ENCODE measurements at places on chromosomes 13 and 19. TPM values are rescaled to one million over a fixed set of nuclear protein-coding genes. Genes with fewer than 3 reads are reported as not detected.
A peak's percentile ranks its signal among the peaks of the same experiment; 100 is the strongest.

The OVOL3 gene
- not detected for total RNA-seq

The B3GNT8 gene
- total RNA-seq: not detected

The RASGRP4 gene
- not detected for total RNA-seq

The GAPDHS gene
- not detected for total RNA-seq

The FXYD5 gene
- total RNA-seq: 113 TPM

The ZNF550 gene
- 6.9 TPM for total RNA-seq

The BRME1 gene
- total RNA-seq: 2.9 TPM

DNA sequence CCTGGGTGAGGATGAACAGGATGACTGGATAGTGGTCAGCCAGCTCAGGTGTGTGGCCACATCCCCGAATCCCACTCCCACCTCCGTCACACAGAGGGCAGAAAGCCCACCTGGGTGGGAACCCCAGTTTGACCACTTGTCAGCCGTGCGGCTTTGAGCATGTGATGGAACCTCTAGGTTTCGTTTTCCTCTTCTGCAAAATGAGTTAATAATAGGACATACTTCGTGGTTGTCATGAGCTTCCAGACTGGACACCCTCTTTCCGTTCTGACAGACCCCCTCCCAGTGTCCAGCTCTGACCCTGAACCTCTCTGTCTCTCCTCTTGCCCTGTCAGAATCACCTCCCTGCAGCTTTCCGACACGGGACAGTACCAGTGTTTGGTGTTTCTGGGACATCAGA is 1.8 kb downstream of the AXL start:
- DNase-seq: no peak

DNA sequence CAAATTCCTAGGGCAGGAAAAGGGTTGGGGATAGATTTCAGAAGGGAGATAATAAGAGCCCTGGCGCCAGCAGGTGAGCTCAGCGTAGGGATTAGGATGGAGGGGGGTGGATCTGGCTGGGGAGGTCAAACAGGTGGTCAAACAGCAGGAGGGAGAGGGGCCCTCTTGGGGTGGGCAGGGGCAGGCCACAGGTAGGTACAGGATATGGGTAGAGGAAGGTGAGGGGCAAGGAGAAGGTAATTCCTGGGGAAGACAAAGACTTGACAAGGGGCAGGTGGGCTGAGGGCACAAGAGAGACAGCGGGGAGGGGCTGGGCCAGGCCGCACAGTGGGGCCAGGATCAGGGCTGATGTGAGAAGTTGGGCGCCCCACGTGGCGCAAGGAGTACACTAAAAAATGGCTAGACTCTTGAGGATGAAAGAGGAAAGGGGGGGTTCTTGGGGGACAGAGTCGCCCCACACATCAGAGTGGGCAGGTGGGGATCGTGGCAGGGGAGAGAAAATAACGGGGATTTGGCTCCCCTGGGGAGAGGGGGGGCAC is 713 bp downstream of the KRI1 start:
- DNase-seq: no peak

GRCh38 chr19:3801412-3802096 is 15.4 kb upstream of the MATK start:
- DNase-seq: no peak

GRCh38 chr19:46132508-46133100 is 8.1 kb upstream of the IGFL3 start:
- DNase-seq: no peak

DNA sequence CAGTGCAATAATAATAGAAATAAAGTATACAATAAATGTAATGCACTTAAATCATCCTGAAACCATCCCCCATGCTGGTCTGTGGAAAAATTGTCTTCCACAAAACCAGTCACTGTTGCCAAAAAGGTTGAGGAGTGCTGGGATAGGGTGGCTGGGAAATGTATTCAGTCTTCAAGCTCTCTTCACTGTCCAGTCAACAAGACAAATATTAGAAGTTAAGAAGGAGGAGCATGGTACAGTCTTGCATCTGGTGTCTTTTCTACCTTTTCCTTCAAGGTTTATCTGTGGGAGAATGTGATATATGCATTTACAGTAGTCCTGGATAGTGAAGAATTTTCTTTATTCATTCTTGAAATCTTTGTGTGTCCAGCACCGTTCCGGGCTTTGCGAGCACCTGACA is 203.4 kb downstream of the GPC5 start:
- no peak for DNase-seq

DNA sequence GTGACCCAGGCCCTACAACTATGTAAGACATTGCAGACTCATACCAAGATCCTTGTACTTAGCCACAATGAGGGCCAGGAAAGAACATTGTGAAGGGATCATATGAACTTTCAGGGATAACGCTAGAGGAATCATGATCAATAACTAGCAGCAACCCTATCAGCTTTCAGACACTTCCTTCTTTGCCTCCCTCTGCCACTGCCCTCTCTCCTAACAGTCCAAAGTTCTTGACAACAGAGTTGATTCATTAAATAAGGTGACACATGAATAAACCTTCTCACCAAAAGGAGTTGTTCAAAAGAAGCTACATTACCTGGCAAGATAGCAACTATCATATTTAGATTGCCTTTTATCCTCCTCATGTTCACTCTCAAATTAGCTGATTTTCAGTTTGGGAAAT is 272.2 kb upstream of the DACH1 start:
- DNase-seq: no peak

- no peak for DNase-seq
These were observed 600 bp upstream of the HMGB1 start for GRCh38 chr13:30466358-30466714.

DNA sequence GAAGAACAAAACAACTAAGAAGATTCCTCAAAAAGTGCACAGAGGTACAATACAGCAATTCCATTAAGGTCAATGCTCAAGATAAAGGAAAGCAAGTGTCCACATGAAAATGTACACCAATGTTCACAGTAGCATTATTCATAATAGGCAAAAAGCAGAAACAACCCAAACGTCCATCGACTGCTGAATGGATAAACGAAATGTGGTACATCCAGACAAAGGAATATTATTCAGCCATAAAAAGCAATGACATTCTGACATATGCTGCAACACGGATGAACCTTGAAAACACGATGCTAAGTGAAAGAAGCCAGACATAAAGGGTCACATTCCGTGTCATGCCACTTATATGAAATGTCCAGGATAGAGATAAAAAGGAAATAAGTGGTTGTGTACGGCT is 29.3 kb downstream of the SLC7A1 start:
- no peak for DNase-seq

GRCh38 chr13:109024611-109025010 is 395.2 kb downstream of the MYO16 start:
- DNase-seq: no peak

GRCh38 chr13:26202365-26202972 is 19.6 kb downstream of the RNF6 start:
- DNase-seq: no peak

DNA sequence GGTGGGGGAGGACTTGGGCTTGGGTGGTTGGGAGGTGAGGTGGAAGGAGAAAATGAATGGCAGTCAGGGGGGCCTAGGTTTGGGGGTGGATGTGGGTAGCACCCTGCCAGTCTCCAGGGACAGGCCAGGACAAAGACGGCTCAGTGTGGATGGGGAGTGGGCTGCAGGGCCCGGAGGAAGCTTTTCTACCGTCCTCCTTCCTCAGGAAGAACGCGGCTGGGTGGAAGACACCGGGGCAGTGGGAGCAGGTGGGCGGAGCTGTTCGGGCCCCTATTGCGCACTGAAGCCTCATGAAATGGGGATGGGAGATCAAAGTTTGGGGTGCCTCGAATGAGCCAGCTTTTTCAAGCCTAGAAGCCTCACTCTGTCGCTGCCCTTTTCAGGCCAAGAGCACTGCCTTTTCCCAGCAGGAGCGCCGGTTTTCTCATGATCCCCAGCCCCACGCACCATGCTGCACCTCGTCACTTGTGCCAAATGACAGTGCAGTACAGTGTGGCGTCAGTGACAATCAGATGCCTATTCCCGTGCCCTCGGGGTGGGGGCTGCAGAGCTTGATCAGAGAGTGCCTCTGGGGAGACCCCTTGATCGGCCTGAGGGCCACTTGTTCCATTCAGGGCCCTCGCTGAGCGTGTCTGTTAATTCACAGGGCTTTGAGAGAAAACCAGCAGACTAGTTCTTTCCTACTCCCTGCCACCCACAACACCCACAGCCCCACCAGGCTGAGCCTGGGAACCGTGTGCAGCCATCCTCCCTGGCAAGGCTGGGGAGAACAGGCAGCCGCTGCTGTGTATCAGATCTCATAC is 1.5 kb downstream of the CALM3 start:
- peak; percentile 72 for DNase-seq

DNA sequence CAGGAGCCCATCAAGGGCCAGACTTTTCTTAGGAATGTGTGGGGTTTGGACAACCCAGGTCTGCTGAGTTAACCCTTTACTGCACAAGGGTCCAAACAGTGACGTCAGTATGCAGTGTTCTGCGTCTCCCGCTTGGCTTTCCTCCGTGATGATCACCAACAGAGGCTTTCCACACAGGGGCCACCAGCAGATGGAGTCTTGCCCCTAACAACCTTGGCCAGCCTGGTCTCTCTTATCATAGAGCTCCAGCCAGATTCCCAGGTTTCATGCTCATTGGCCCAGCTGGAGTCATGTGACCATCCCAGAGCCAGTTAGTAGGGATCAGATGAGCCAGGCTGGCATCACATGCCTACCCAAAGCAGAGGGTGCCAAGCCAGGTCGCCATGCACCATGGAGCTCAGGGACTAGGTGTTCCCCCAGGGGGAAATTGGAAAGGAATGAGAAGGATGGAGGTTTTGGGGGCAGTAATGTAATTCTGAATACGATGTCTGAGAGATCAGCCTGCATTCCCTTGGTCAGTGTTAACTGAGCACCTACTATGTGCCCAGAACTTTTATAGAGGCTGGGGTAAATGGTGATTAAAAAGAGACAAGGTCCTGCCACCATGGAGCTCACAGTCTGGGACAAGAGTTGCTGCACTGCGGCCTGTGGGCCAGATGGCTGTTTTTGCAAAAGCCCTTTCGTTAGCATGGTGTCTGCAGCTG is 61.2 kb downstream of the MYH14 start:
- no peak for DNase-seq

GRCh38 chr19:38699647-38700349 is 44.5 kb downstream of the CAPN12 start:
- DNase-seq: no peak

- no peak for DNase-seq
These were observed 927 bp downstream of the COL4A2 start for GRCh38 chr13:110307767-110308655.

GRCh38 chr19:12838886-12839756 is 806 bp downstream of the MAST1 start:
- DNase-seq: no peak

DNA sequence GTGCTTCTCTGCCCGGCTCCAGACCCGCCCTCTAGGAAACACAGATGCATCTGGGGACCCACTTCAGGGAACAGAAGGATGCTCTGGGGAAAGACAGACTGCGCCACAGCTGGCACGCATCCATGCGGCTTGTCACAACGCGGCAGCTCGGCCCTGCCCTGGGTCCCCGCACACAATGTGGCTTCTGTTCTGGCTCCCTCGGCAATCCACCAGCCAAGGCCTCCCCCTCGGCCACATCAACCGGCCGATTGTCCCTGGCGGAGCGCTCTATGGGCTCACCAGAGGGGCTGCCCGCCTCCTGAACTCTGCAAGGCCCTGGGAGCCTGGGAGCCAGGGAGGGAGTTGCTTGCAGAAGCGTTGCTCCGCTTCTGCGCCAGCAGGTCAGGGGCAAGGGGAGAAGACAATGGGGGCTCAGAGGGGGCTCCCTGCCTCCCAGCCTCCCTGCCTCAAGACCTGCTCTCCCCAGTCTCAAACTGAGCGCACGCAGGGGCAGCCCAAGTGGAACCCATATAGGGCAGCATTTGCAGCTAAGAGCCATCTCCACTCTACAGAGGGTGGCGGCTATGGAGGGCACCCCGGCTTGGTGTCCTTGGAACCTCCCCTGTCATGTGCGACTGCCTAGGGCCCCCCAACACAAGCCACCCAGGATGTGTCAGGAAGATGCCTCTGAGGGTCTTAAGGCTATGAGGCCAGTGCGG is 37.9 kb downstream of the MLLT1 start:
- DNase-seq: no peak

DNA sequence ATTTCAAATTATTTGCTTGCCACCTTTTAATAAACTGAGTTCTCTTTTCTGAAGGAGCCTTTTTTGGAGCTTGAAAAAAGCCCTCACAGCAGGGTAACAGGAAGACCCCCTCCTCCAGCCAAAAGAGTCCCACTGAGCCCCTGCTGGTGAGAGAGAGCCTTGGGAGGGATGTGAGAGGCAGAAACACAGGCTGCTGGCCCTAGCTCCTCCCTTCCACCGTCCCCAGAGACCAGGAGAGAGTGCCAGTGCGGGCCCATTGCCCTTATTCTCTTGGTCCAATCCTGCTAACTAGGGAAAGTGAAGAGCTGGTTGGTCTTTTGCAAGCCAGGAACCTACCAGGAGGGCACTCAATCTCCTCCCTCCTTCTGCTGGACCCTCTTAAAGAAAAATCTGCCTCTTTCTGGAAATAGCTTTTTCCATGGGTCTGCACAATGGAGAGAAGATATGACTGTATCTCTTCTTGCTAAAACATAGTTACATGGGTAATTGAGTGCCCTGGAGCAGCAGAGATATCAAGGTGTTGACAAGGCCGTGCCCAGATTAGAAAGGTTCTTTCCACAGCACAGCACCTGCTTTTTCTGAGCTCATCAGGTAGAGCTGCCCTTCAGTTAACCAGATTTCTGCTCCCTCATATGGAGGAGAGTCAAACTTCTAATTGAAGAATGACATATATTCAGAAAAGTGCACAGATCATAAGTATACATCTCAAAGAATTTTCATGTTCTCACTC is 113.9 kb downstream of the LRCH1 start:
- no peak for DNase-seq

Data from chondrocyte (in vitro differentiated cells).